Keratinocyte (primary cell): ENCODE measurements at places on chromosomes 4 and X. TPM values are rescaled to one million over a fixed set of nuclear protein-coding genes. Genes with fewer than 3 reads are reported as not detected.
A peak's percentile ranks its signal among the peaks of the same experiment; 100 is the strongest.

The HADH gene
- polyA plus RNA-seq: 37.7 to 49.5 TPM (median 49.3 TPM) in 3 replicates

The FAM47B gene
- not detected in 3 replicates for polyA plus RNA-seq

The NWD2 gene
- 0.03 to 0.31 TPM (median 0.10 TPM) in 3 replicates for polyA plus RNA-seq

The DCAF4L1 gene
- polyA plus RNA-seq: 0.16 to 0.75 TPM (median 0.46 TPM) in 3 replicates

The ADH1A gene
- not detected in 3 replicates for polyA plus RNA-seq

The IL1RAPL1 gene
- polyA plus RNA-seq: 1.6 to 4.2 TPM (median 2.8 TPM) in 3 replicates

The MTNR1A gene
- polyA plus RNA-seq: 0.06 to 0.12 TPM in 2 of 3 replicates, not detected in the other

- peaks cover 30% of the 10 kb centered on the region for H3K4me1 ChIP-seq
- no peaks in the 10 kb centered on the region for H3K27me3 ChIP-seq
- H3K4me3 ChIP-seq: no peak overlapping the region
- peak overlapping the region; percentile 20 for H3K27ac ChIP-seq
- H3K36me3 ChIP-seq: no peaks in the 10 kb centered on the region
Measured at GRCh38 chr4:186765673-186766546, 42.3 kb upstream of the FAT1 start.

DNA sequence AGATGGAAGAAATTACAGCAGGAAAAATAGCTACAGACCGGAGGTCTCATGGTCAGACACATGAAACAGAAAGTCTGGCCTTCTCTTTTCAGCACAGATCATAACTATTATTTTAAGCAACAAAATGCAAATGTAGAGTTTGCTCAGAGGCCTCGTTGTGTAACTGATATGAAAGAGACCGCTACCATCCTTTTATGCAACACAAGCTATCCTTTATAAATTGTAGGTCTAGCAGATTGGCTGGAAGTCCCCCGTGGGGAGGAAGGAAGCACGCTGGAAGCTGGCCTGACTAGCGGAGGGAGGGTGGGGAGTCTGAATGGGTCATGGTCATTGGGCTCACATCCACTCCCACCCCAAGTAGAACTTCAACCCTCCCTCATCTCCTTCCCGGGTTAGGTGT, 27.7 kb downstream of the DMP1 start:
- DNase-seq: no peak
- H3K4me1 ChIP-seq: no peaks in the 10 kb centered on the region
- H3K27ac ChIP-seq: no peak overlapping the region
- H3K36me3 ChIP-seq: no peaks in the 10 kb centered on the region

DNA sequence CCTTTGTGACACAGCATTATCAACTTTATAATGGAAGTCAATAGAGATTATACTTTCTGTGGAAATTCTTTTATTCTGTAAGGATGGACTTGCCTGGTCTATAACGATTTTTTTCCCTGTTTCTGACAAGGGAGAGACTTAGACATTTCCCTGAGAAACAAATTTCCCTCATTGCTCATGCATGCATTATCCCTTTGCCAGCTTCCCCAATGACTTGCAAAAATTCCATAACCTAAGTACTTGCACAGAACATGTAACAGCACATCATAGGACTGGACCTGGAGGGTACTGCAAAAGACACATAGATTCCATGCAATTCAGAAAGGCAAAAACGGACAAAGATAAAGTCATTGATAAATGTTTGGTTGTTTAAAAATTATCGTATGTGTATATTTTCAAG, 166.7 kb downstream of the FHIP1A start:
- no peak overlapping the region for H3K4me3 ChIP-seq
- no peaks in the 10 kb centered on the region for H3K36me3 ChIP-seq
- H3K27me3 ChIP-seq: no peaks in the 10 kb centered on the region
- DNase-seq: no peak

GRCh38 chr4:84596826-84597225, 13.9 kb downstream of the CDS1 start:
- peaks cover 17% of the 10 kb centered on the region for H3K4me1 ChIP-seq
- no peak overlapping the region for H3K4me3 ChIP-seq
- peak overlapping the region; percentile 74 for H3K27ac ChIP-seq
- no peak for DNase-seq
- no peaks in the 10 kb centered on the region for H3K36me3 ChIP-seq

DNA sequence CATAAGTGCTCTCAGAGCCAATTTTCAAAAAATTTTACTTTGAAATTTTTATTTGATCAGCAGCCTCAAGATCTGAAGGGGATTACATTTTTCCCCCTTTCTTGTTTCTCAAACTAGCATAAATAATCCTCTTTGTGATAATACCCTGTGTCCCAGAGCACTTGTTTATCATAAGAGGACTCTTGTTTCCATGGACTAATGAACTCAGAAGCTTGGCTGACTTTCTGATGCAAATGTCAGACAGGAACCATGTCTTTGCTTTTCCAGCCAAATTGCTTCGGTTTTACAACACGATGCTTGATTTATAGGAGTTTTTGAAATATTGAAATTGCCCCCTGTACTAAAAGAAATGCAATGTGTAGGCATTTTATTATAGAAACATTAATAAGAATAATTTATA, 859.3 kb upstream of the LCORL start:
- no peak for DNase-seq
- no peak overlapping the region for H3K4me3 ChIP-seq
- no peaks in the 10 kb centered on the region for H3K36me3 ChIP-seq
- peaks cover 4% of the 10 kb centered on the region for H3K4me1 ChIP-seq
- no peak overlapping the region for H3K27ac ChIP-seq
